Fibroblast of skin of back (primary cell): ENCODE measurements at places on chromosomes 11 and 22.
A peak's percentile ranks its signal among the peaks of the same experiment; 100 is the strongest.

GRCh38 chr11:77054084-77054483, 12.7 kb upstream of the CAPN5 start:
- no peak for DNase-seq

- DNase-seq: peak; percentile 68
Observed at GRCh38 chr11:128488471-128488870, 98.9 kb downstream of the ETS1 start.

GRCh38 chr11:11230802-11231562, 122.1 kb downstream of the CSNK2A3 start:
- DNase-seq: no peak

DNA sequence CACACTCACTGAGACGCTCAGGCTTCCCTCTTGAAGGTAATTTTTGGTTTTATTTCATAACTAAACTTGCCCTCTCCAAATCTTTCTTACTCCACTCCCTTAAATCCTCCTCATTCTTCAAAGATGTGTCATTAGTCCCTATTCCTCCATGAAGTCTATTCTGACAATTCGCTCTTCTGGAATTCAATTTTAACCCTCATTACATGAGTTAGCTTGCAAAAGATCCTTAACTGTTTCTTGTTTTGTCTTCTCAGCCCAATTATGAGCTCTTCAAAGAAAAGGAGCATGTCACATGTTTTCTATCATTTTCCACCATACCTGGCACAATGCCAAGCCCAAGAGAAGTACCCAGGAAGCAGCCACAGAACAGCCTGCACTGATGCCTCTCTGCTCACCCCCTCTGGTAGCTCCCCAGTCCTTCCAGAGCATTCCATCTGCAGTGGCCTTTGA, 13.0 kb downstream of the GALNT18 start:
- peak; percentile 67 for DNase-seq

GRCh38 chr22:29569011-29569678, 11.8 kb downstream of the NIPSNAP1 start:
- DNase-seq: no peak

DNA sequence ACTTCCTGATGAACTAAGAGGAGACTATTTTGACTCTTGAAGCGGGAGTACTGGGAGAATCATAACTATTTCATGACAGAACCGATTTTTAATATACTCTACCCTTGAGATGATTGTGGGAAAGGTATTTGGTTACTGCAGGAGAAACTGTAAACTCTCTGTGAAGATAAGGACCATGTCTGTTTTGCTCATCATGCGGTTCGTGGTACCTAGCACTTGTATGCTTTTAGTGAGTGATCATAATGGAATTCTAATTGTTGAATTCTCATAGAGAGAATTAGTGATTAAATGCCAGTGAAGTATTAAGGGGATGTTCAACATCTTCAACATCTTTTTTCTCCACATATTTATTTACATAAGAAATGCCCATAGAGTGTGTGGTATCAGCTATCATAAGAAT, 11.4 kb downstream of the AASDHPPT start:
- peak; percentile 48 for DNase-seq

DNA sequence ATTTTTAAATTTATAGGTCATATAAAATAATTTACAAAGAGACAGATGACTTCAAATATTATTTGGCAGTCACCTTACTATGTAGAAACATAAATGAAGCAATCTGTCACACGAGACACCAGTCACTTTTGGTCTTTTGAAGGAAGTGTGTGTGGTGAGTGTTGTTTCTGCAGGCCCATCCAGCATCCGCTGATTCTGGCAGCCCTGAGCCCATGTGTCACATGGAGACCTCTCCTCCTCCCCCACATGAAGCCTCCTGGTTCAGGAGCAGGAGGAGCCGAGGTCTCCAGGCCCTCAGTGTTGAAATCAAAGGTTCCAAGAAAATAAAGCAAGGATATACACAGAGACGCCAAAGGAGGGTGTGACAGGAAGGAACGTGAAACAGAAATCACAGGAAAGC, 60.1 kb downstream of the ARFGAP3 start:
- DNase-seq: no peak

GRCh38 chr22:39254789-39255298, 10.1 kb upstream of the PDGFB start:
- peak; percentile 84 for DNase-seq

DNA sequence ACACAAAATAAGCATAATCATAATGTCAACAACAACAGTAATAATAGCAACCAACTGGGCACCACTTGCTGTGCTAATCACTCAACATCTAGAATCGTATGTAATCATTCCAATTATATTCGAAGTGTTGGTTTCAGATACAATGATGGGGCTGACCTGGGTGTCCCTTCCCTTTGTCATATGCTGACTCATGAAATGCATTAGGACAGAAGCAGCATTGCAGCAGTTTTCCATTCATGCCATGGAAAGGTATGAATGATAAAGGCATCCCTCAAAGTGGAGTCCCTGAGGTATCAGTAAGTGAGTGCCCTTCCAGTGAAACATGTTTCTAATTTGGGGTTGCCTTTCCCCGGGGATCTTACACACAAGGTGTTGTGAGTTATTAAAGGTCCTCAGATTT, 46.3 kb upstream of the ANO3 start:
- no peak for DNase-seq

DNA sequence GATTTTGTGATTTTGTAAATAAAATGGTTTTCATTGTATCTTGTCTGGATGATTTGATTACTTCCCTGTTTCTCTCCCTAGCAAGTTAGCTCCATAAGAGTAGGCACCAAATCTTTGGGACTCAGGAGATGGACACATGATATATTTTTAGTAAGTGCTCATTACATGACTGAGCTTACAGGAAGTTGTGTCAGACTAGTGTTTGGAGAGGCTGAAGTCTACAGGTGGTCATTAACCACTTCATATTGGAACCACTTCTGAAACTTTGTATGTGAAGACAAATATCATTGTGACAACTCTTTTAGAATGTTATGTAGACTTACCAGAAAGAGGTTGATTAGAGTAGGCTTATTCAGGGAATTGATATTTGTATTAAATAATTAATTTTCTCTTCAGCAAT, 19.1 kb downstream of the ARHGAP42 start:
- no peak for DNase-seq

DNA sequence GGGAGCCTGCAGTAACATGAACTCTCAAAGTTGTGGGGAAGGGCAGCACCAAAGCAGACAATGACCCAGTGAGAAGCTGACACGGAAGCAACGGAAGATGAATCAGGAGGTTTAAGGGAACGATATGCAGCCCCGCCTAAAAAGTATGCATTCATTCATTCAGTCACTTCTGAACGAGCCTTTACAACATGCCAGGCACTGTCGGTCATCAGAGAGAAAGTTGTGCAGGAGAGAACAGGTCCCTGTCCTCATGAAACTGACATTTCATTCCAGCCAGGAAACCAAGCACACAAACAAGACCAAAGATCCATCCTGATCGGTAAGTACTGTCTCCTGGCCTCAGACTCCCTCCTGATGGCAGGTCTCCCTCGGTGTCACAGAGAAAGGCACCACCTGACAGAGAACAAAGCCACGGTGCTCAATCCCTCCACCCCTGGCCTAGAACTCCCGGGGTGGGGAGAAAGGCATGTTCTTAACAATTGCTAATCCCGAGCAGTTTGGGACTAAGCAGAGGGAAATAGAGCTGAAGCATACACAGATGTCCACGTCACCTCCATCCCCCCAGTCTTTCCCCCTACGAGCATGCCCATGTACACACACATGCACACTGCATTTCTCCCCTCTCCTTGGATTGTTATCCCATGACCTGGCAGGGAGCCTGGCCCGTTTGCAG, 49.3 kb downstream of the LRFN4 start:
- peak; percentile 44 for DNase-seq

DNA sequence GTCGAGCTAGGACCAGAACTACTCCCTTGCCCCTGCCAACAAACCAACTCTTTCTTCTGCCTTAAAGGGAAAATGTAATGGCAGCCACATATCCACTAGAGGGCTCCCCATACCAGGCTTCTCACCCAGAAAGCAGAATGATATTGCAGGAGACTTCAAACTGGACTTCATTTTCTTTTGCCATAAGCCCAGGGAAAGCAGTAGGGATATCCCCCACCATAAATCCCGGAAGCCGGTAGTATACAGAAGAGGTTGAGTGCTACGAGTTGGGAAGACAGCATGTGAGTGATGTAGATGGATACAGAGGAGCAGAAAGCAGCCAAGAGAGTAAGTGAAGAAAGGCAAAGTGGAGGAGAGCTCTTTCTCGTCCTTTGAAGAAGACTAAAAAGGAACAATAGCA, 12.1 kb downstream of the PLAAT5 start:
- DNase-seq: peak; percentile 73

DNA sequence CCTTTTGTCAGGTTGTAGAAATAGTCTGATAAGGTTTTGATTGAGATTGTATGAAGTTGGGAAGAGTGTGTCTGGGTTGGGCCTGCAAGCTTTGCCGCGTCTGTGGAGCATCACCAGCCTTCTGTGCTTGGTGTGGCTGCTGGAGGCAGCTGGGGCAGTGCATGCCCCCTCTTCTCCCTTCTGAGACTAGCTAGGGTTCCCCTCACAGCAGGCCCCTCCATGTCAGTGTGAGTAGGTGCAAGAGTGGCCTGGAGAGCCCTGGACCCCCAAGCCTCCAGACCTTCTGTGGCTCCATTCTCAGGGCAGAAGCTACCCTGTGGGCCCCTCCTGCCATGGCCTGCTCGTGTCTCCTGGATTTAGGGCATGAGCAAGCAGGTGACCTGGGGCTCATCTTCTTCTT, 914.2 kb downstream of the TBC1D22A start:
- no peak for DNase-seq

DNA sequence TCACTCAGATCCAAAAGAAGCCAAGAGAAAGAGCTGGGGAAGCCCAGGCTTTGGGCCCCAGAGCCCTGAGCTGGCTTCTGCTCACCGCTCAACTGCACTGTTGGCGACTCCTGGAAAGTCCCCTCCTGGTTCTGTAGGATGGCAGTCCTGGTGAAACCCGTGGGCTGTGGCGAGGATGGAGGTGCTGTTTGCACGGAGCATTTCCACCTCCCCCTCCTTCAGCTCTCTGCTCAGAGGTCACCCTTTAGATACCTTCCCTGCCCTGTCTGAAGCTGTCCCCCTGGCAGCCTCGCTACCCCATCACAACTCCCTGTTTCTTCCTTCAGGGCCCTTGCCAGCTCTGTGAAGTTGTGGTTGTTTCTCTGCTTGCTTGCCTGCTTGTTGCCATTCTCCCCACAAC, 97.8 kb downstream of the MYO18B start:
- DNase-seq: no peak

DNA sequence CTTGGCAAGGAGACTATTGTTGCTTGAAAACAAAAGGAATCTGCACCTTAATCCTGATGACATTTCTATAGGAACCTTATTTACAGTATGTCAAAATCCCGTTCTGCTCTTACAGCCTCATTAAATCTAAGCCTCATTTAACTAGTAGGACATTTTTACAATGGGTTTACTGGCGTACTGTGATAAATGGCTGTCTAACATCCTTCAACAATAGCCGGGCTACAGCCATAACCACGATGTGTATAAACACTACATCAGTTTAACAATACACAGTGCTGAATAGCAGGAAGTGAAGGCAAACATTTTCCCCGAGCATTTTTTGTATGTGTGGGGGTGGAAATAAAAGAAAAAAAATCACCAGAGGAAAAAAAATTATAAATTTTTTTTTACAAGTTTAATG, 131.2 kb downstream of the ARL14EP start:
- no peak for DNase-seq

DNA sequence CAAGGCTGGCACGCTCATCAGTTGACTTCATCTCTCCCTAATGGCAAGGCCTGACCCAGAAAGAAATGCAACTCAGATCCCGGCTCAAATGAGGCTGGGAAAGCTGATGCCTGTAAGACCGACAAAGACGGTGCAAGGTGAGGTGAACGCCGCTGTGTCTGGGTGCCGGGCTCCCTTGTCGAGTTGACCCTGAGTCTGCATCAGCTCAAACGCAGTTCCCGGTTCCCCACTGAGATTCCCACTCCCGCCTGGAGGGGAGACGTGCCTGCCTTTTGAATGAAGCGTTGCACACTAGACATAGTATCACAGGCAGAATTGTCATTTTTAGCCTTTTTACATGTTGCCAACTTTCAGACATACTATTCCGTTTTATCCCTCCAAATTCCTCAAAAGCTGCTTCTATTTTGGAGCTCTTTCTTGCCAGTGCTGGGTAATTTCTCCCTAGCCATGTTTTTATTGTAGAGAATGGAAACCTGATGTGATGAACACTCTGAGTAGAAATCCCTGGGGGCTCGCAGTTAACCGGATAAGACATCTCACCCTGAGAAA, 831 bp upstream of the TP53AIP1 start:
- no peak for DNase-seq

GRCh38 chr11:72333661-72334060, 89.7 kb upstream of the PHOX2A start:
- no peak for DNase-seq

DNA sequence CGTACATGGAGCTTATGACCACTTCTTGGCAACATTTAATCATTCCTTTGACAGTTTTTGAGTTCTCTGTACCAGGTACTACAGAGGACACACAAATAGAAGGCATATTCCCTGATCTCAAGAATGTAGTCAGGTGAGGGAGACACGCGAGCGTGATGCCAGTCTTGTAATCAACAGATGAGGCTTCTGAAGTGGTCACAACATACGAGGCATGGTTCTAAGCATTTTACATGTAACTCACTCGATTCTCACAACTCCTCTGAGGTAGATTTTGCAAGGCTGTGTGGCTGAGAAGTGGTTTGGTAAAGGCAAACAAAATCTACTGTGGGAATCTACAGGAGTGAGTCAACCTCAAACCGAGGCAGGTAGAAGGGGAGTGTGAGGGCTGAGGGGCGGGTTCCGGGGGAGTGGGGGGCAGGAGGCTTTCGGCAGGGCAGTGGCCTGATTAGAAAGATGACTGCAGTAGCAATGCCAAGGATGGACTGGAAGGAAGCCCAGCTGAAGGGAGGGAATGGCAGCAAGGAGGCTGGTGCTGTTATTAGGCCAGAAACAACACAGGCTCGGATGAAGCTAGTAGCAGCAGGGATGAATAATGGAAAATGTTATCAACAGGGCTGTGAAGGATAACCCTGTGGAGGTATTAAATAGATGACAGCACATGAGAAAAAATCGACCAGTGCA, 63.8 kb downstream of the ST14 start:
- no peak for DNase-seq

DNA sequence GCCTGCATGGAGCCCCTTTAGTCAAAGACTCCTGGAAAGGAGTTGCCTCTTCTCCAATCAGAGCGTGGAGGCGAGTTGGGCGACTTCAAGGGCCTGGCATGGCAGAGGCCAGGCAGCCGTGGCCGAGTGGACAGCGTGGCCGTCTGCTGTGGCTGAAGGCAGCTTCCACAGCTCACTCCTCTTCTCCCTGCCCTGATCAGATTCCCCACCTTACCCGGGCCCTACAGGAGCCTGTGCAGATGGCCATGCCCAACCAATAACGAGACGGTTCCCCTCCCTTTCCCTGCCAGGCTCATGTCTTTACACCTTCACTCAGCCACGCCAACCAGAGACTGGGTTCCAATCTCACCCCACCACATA, 20.0 kb upstream of the SLC22A12 start:
- no peak for DNase-seq

- DNase-seq: no peak
Observed at GRCh38 chr22:22737590-22737989, 93.2 kb downstream of the GGTLC2 start.

GRCh38 chr11:833114-833791, 501 bp downstream of the CD151 start:
- DNase-seq: peak; percentile 62
